ENCODE measurements at places on chromosomes 11 and 22.

DNA sequence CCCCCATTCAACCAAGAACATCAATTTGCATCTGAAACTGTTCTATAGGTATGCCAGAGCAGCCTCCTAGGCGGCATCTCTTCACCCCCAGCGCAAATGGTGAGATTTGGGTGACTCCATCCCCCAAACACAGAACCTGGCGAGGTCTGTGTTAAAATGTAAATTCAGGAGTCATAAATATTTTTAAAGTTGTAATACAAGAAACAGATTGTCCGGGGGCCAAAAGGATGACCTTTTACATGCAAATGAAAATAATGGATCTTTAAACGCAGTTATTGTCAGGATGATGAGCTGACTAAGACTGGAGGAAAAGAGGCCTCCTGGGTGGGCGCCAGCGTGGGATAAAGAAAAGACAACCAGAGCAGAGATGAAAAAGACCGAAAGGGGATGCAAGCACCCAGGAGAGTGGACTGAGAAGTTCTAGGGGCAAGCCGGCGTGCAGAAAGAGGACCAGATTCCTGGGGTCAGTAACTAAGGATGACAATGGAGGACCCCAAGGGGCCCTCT lies 16.0 kb upstream of the ADA2 start:
- DNase-seq = no peak

- DNase-seq = no peak
Observed at GRCh38 chr11:90818196-90818745, 595.4 kb upstream of the CHORDC1 start.

GRCh38 chr11:2361565-2361964 lies 15.5 kb upstream of the CD81 start:
- no peak for DNase-seq

DNA sequence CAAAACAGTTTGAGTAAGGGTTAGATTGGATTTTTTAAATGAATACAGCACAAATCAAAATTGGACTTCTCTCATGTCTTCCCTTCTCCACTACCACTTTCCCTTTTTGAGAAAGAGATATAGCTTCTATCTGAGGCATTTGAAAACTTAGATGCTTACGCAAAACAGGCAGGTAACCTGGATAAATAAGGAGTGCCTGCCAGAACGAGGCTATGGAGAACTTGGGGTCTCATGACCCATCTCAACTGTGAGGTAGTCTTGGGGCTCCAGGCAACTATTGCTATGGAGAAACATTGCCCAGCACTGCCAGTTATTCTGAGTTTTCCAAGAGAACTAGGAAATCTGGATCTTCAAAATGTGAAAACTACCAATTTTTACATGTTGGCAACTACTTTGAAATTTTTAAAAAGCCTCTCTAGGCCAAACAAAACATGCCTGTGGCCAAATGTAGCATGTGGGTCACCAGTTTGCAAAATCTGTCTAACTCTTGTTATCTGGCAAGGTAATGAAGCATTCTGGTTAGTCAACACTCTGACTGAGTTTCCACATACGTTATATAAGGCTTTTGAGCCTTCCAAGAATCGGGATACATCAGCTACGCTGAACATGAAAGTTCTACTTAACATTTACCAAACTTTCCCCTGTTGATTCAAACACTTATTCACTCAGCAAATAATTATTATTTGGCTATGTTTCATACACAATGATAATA lies 752.7 kb downstream of the KCNA4 start:
- DNase-seq = no peak

- no peak for DNase-seq
Observed at GRCh38 chr22:19884954-19885751, 30.5 kb upstream of the GNB1L start.

GRCh38 chr11:75523189-75523588 lies 2.6 kb downstream of the GDPD5 start:
- no peak for DNase-seq

- no peak for DNase-seq
Observed at GRCh38 chr11:64223001-64223651, 2.9 kb downstream of the TRPT1 start.

DNA sequence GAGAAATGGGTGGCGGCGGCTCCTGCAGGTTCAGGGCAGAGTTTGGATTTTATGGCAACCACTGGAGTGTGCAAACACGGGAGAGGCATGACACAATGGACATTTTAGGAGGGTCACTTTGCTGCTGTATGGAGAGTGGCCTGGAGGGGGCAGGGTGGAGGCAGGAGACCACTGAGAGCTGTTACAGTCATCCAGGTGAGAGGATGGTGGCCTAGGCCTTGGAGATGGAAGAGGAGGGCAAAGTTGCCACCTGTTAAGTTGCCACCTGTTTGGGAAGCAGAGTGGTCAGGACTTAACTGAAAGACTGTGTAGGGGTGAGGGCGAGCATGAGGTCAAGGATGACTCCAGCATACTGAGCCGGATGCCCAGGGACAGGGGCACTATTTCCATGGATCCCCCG lies 2.3 kb upstream of the RAD9A start:
- DNase-seq = no peak

DNA sequence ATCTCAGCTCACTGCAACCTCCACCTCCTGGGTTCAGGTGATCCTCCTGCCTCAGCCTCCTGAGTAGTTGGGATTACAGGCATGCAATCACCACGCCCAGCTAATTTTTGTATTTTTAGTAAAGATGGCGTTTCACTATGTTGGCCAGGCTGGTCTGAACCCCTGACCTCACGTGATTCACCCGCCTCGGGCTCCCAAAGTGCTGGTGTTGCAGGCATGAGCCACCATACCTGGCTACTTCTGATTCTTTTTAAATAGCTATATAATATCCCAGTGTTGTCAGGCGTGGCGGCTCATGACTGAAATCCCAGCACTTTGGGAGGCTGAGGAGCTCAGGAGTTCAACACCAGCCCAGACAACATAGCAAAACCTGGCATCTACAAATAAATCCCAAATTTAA lies 20.7 kb downstream of the TMEM41B start:
- no peak for DNase-seq

- DNase-seq = no peak
Observed at GRCh38 chr11:110818032-110818687, 105.9 kb upstream of the ARHGAP20 start.

- DNase-seq = no peak
Observed at GRCh38 chr22:39384750-39385480, 14.7 kb upstream of the TAB1 start.

DNA sequence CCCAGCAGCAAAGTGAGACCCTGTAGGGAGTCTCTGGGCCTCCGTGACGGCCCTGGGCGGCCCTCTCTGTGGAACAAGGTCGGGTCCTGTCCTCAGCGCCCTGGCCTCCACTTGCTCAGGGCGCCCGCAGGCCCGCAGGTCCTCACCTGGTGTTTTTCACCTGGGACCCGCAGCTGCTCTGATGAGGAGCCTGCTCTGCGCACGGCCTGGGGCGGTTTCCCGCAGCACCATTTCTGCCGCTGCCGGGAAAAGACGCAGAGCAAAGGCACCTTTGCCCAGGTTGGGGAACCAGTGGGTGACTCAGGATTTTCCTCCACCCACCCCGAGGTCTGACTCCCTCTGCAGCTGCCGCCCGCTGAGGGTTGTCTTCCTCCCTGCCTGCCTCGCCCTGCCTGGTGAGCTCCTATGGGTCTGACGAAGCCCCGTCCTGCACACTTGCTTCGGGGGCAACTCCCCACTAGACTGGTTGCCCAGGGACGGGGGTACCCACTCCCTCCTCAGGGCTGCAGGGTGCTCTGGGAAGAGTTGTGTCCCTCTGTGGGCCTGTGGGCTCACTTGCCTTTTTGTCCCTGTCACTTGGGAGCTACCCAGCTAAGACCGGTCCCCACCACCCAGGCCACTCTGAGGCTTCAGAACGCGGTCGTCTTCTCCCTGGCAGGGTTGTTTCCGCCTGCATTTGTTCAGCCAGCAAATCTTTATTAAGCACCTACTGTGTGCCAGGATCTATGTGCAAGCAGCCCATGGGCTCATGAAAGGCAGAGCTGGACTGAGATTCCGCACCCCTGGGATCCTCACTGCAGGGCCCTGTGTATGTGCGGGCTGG lies 89.5 kb downstream of the KCNQ1 start:
- DNase-seq = no peak

DNA sequence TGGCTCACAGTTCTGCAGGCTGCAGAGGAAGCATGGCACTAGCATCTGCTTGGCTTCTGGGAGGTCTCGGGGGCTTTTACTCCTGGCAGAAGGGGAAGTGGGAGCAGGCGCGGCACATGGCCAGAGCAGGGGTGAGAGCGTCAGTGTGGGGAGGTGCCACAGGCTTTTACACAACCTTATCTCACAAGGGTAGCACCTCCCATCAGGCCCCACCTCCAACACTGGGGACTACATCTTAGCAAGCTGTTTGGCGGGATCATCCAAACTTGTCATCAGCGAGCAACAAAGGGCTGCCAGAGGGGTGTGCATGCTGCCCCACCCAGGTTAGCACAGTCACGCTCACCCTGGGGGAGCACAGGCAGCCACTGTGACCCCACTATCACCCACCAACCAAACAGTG lies 18.9 kb upstream of the YPEL1 start:
- DNase-seq = no peak

DNA sequence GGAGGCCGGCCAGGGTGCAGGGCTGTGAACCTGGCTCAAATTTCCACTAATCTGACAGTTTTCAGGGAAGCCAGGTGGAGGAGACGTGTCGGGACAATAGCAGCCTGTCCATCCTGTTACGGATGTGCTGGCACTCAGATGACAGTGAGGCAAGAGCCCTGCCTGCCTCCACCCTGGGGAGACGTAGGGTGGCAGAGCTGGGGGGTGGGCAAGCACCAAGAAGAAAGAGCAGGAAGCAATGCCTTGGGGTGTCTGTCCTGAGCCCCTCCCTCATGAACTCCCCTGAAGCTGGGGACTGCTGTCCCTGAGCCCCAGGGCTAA lies 10.0 kb upstream of the TRIM29 start:
- no peak for DNase-seq
